ENCODE measurements at places on chromosomes 12 and 14.

DNA sequence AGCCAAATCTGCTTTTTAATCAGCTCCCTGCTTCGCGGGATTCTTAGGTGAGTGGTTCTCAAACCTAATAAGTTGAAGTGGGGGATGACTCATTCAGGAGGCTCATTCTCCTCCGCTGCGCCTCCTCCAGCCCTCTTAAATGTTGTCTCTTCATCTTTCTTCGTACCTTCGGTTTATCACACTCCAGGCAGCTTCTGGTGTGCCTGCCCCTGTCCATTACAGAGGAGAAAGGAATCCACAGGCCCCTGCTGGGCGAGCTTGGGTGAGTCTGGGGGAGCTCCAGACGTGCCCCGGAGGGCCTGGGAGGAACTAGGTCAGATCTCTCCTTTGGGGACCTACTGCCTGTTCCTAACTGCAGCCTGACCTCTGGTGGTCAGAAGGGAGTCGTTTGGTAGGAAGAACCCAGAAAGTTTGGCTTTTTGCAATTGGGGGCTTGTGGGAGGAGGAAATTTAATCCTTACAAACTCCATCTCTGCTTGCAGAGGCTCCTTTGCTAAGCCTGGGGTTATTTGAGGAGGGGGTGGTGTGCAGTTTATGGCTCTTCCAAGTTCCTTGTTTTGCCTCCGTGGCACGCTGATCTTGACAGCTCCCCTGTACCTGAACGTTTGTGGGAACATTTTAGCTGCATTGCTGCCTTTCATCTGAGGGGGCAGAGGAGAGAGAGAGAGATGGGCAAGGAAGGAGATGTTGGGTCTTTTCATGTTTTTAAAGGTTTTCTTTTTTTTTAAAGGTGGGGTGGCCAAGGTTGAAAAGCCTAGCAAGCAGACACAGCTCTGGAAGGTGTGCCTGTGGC lies 84.1 kb upstream of the GNG2 start:
- peak; percentile 46 for DNase-seq

DNA sequence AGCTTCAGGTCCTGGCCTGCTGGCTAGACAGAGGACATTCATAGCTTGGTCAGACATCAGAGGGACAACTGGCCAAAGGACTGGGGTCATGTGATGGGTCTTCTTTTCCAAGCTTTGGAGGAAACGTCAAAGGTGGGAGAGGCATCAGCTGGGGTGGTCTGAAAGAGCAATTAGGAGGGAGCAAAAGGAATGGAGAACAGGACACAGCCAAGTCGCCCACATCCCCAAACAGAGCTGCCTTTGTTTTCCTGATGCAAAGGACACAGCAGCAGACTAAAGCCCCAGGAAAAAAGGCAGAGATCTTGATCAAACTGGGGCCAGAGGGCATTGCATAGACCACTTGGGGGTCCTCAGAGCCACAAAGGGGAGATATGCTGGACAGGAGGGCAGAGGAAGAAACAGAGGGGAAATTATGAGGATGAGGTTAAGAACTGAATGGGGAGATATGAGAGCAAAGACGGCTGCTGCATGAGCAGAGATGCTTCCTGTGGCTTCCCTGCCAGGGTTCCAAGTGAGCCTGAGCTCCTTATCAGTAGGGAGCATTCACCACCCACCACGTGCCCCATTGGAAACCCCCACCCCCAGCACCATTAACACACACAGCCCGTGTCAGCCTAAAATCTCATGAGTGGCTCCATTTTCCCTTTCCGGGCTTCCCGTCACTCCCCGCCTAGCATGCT lies 62.4 kb downstream of the ANO2 start:
- no peak for DNase-seq

- DNase-seq, result no peak
Measured at GRCh38 chr14:105305345-105305744, 4.5 kb upstream of the BRF1 start.

GRCh38 chr12:24911271-24911791 lies 37.6 kb downstream of the BCAT1 start:
- peak; percentile 81 for DNase-seq

- no peak for DNase-seq
Measured at GRCh38 chr12:67320614-67321295, 51.6 kb downstream of the CAND1 start.

GRCh38 chr12:129300011-129300410 lies 446.7 kb downstream of the GLT1D1 start:
- DNase-seq, result no peak

- DNase-seq, result no peak
Measured at GRCh38 chr12:100331871-100332270, 25.0 kb upstream of the SLC17A8 start.

DNA sequence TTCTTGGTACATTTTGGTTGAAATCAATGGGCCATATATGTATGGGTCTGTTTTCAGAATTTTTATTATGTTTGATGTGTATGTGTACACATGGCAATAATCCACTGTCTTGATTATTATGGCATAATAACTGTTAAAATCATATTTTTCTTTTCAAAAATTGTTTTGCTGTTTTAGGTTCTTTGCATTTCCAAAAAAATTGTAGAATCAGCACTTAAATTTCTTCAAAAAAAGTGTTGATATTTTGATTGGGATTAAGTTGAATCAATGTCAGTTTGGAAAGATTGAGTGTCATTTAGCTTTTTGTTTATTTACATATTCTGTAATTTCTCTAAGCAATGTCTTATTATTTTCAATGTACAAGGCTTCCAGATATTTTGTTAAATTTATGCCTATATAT lies 154.1 kb downstream of the SLC5A8 start:
- no peak for DNase-seq

GRCh38 chr12:94623161-94623920 lies 27.0 kb downstream of the TMCC3 start:
- no peak for DNase-seq

GRCh38 chr12:4267704-4268328 lies 5.7 kb upstream of the CCND2 start:
- no peak for DNase-seq

- DNase-seq, result no peak
Measured at GRCh38 chr12:1885599-1886245, 32.7 kb downstream of the CACNA2D4 start.

GRCh38 chr12:132608231-132609171 lies 1.9 kb downstream of the LRCOL1 start:
- no peak for DNase-seq

DNA sequence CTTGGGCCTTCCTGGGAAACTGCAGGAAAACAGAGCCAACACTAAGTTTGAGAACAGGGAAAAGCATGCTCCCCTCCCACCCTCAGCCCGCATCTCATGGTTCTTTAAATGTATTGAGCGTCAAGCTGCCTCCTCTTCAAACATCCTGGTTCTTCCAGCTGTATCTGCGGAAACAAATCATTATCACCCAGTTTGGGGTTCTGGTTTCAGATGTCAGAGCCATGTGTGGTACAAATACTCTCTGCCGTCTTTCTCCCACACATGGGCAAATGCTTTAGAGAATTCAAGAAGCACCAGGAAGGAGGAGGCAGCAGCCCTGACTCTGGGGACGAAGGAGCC lies 29.1 kb downstream of the JDP2 start:
- no peak for DNase-seq

DNA sequence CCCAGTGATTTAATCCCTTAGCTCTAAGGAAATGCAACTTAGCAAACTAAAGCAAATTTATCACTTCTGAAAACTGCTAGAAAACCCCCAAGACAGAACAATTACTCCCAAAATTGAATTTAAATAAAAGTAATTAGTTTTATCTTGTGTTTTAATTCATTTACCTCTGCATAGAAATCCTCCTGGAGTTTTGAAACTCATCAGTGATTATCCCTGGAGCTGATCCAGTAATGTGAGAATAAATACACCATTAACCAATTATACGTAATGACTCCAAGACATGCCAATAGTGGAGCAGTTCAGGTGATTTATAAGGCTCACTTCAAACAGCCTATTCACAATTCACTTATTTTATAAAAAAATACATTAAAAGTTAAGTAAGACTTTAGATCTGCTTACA lies 855.3 kb upstream of the FLRT2 start:
- no peak for DNase-seq

DNA sequence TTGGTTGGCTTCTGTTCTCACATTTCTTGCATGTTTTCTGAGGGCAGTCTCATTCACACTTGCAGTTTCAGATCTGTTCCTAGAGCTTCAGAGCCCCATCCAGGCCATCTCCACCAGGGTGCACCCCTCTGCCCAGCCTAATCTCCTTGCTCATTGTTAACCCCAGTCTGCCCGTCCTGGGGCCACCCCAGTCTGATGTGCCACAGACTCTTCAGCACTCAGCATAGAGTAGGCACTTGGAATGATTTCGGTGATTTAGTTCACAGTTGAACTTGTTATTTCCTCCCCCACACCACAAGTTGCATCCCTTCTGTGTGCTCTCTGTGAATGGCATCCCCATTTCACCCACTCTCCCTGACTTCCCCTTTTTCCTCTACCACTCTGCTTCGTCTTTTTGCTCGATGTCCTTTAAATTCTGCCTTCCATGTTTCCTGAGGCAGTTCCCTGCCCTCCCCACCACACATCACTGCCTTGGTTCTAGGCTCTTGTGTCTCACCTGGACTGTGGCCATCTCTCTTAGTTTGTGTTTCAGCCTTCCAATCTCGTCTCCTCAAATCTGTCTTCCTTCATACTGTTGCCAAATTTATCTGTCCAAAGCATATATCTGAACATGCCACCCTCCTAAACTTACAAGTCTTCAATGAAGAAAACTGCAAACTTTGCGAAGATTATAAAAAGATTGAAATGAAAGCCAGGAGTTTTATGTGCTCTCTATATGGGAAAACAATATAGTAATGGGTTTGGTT lies 41.5 kb downstream of the ANO6 start:
- no peak for DNase-seq

GRCh38 chr14:58663494-58664111 lies 25.8 kb downstream of the DACT1 start:
- DNase-seq, result peak; percentile 95

DNA sequence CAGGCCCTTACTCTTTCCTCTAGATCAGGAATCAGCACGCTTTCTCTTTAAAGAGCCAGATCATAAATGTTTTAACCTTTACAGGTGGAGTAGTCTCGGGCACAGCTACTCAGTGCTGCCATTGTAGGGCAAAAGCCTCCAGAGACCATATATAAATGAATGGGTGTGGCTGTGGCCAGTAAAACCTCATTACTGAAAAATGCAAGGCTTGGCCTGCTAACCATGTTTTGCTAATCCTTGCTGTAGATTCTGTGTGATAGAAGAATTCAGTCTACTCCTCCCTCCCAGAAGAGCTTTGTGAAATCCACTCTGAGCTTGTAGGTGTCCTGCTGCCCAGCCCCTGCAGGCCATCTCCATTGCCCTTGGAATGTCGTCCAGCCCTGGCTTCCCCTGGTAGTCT lies 58.1 kb downstream of the HSP90AA1 start:
- DNase-seq, result peak; percentile 63

- DNase-seq, result no peak
Measured at GRCh38 chr12:122871851-122872780, 23.8 kb downstream of the VPS37B start.

GRCh38 chr12:82008251-82008650 lies 249.1 kb upstream of the PPFIA2 start:
- DNase-seq, result no peak

GRCh38 chr12:54040148-54040494 lies 7.3 kb downstream of the HOXC5 start:
- DNase-seq, result no peak

- DNase-seq, result no peak
Measured at GRCh38 chr12:77089686-77090220, 24.4 kb upstream of the E2F7 start.

- peak; percentile 96 for DNase-seq
Measured at GRCh38 chr14:50955373-50956043, 11.2 kb upstream of the PYGL start.

DNA sequence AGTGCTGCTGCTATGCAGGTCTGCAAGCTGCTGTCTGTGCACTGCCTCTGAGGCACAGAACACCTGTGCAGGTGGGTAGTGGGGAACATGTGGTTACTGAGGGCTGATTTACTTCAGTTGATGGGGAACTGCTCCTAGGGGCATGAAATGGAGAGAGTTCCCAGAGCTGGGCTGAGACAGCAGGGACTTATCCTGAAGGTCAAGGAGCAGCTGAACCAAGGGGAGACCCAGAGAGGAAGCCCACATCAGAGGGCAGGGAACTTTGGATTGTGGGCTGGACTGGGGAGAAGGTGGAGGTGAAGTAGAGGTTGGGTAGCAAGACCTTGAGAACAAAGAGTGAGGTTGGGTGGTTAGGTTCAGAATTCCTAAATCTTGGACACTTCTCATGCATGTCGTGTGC lies 311.9 kb downstream of the AACS start:
- no peak for DNase-seq

DNA sequence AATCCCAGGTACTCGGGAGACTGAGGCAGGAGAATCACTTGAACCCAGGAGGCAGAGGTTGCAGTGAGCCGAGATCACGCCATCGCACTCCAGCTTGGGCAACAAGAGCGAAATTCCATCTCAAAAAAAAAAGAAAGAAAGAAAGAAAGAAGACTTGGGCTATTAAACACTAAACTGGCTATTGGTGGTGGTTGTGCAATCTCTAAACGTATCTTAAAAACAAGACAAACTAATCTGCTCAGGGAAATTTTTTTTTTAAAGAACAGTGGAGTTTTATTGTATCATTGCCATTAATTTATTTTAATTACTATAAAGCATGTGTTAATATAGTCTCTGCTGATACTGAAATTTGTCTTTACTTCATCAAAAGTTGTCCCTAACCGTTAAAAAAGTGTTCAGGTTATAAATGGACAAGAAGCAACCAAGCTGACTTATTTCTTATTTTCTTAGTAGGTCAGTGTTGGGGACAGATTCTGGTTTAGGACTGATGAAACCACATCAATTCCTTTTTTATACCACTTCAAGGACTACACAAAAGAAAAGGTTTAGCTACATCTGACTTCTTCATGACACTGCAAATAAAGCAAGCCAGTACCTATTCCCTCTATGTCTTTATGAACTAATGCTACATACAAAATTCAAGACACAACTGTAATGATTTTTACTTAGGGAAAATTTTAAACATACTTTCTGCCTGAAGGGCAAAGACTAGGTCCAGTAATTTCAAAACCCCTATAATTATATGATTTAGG lies 68.7 kb upstream of the KRAS start:
- DNase-seq, result no peak

Data from non-pigmented ciliary epithelial cell (primary cell).